ENCODE measurements at places on chromosomes 6 and 20.

DNA sequence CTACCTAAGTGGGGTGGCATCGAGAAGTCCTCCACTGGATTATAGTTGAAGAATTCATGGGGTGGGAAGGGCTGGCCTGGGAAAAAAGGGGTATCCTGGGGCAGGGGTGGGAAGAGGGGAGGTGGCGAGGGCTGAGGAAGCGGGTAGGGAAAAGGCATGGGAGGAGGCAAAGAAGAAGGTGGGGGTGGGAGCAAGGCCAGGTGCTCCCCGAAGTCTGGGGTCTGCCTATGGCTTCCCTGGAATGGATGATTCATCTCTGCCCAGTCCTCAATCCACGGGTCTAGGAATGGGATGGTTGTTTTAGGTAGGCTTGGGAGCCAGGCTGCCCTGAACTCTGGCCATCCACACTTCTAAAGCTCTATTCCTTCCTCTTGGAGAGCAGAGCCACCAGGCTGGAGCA lies 4.4 kb downstream of the PCED1A start:
- no peak for DNase-seq

DNA sequence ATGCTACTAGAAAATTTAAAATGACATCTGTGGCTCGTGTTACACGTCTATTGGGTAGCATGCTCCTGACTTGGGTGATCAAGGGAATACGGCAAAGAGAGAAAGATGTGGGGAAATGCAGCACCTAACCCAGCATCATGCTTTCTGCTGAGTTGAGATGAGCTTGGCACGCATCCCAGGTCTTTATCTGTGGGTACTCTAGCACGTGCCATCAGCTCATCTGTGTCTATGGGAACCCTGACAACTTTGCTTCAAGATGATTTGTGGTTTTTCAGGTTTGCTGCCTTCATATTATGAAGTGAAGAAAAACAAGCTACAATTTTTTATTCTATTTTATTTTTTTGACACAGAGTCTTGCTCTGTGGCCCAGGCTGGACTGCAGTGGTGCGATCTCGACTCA lies 21.0 kb downstream of the RNASET2 start:
- DNase-seq, result no peak

GRCh38 chr6:7505189-7505699 lies 36.2 kb upstream of the DSP start:
- DNase-seq, result peak; percentile 65

DNA sequence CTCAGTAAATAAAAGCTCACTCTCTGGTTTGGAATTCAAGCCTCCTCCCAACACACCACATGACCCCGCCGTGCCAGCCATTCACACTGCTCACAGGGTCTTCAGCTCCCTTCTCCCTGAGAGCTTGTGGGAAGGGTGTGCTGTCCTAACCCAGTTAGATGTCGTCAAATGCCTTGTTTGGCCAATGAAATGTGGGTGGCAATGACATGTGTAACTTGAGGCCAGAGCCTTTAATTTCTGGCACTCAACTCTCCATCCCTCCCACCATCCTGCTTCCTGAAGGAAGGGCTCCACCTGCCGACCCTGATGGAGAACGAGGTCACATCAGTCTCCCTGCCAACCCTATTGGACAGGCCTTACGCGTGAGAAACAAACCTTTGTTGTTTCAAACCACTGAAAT lies 224.5 kb upstream of the AGPAT4 start:
- DNase-seq, result no peak

GRCh38 chr6:99611148-99611547 lies 4.5 kb downstream of the PRDM13 start:
- no peak for DNase-seq

DNA sequence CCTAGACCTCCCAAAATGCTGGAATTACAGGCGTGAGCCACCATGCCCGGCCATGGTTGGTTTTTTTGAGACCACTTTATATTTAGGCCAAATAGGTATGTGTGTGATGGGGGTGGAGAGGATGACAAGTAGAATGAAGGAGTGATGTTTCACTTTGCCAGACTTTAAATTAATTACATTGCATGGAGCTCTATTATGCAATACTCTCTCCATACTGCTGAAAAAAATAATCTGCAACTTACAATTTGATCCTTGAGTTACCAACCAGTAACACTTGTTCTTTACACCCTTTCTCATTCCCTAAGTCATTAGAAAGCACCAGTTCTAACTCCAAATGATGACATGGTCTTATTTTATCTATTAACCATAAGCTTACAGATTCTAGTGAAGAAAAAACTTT lies 26.8 kb downstream of the GINM1 start:
- no peak for DNase-seq

- DNase-seq, result no peak
Observed at GRCh38 chr20:44912189-44912588, 2.3 kb downstream of the PABPC1L start.

GRCh38 chr6:12275107-12275506 lies 15.1 kb upstream of the EDN1 start:
- no peak for DNase-seq

Measured in caudate nucleus (tissue), 63 donors.